Panc1 (cell line): ENCODE measurements at places on chromosomes 2 and 18. TPM values are rescaled to one million over a fixed set of nuclear protein-coding genes. Genes with fewer than 3 reads are reported as not detected.

KIAA2012 gene
- total RNA-seq: not detected

- H3K4me3 ChIP-seq: peak overlapping the region; percentile 93
- H3K4me1 ChIP-seq: peaks cover 11% of the 10 kb centered on the region
- peak; percentile 12 for DNase-seq
- no peaks in the 10 kb centered on the region for H3K27me3 ChIP-seq
Observed at GRCh38 chr18:35971661-35972196, 750 bp upstream of the RMP24 start.

DNA sequence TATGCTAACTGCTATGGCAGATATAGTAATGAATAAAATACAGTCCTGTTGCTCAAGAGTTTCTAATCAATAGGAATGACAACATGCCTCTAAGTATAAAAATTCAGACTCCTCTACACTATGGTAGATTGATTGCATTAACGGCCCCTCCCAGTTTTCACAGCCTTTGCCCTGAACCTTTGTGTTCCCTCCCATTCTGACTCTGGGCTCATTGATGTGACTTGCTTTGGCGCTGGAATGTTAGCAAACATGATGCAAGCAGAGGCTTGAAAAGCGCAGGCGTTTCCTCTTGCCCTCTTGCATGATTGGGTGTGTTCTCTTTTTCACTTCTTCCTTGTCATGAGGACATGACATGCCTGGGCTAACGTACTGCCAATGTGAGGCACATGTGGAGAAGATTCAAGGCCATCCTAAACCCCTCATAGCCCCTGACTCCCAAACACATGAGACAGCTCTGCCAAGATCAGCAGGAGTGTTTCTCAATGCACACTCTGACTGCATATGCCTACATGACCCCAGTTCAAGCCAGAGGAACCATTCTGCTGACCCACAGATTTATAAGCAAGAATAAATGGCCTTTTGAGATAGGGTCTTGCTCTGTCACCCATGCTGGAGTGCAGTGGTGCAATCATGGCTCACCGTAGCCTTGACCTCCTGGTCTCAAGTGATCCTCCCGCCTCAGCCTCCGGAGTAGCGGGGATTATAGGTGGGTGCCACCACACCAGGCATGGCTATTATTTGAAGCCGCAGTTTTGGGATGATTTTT, 49.7 kb upstream of the CD28 start:
- H3K27ac ChIP-seq: no peak overlapping the region
- no peaks in the 10 kb centered on the region for H3K27me3 ChIP-seq
- no peaks in the 10 kb centered on the region for H3K4me1 ChIP-seq
- no peak overlapping the region for H3K4me3 ChIP-seq
- H3K36me3 ChIP-seq: no peaks in the 10 kb centered on the region

THSD7B gene
- not detected for total RNA-seq

DNA sequence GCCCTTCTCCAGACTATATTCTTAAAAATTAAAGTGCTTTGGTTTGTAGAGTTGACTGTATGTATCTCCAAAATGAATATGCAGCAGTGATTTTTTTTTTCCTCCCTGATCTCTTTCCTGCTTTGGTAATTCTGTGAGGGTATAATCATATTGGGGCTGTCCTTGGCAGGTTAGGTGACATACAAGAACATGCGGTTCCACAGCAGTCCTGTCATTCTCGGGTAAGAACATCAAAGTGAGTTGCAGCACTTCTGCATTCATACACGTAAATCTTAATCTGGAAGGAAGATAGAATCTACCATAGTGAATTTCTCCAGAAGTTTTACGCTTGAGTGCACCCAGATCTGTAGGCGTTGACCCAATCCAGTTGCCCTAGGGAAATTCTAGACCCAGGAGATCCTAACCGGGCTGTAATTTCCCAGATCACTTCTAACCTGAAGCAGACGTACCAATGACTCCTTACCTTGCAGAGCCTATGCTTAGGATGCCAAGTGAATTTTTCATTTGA, 109.4 kb downstream of the PRPF40A start:
- H3K4me3 ChIP-seq: no peak overlapping the region
- H3K36me3 ChIP-seq: no peaks in the 10 kb centered on the region
- no peaks in the 10 kb centered on the region for H3K4me1 ChIP-seq

DNA sequence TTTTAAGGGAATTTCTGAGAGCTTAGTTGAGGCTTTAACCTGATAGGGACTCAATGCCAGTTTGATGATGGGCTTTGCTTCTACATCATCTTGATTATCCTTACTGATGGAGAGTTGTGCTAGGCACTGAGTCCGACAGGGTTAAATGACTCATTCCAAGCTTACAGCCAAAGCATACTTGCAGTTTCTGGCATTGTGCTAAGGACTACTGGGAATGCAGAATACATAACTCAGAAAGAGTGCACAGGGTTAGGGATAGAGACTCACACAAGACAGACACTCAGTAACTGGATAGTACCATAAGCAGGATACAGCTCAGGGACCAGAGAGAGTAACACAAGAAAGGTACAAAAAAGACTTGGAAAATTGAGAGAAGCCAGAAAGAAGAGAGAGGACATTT, 94.1 kb upstream of the SLC14A2 start:
- no peaks in the 10 kb centered on the region for H3K36me3 ChIP-seq
- H3K4me1 ChIP-seq: no peaks in the 10 kb centered on the region
- H3K27ac ChIP-seq: no peak overlapping the region
- H3K4me3 ChIP-seq: no peak overlapping the region

DNA sequence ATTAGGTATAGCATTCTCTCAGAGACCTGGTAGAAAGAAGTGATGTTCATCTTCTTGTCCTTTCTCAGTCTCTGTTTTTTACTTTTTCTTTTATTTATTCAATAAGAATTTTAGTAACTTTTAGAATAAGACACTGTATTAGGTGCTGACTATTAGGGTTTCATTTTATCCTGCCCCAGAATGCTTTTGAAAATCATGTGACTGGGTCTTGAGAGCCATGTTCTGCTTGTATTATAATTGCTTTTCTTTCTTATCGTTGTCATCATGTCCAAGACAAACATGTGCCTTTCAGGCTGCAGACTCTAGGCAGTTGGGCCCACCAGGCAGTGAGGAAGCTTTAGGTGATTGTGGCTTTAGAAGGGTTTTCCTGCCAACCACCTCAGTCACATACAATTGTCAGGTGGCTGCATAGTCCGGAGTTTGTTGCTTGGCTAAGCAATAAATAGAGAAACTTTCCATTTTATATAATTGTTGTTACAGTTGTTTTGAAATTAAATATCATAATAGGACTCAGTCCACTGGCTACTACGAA, 15.1 kb downstream of the GRHL1 start:
- no peak overlapping the region for H3K4me3 ChIP-seq
- no peak for DNase-seq
- no peak overlapping the region for H3K27ac ChIP-seq
- H3K27me3 ChIP-seq: no peaks in the 10 kb centered on the region

DTNA gene
- total RNA-seq: 0.77 TPM

DNA sequence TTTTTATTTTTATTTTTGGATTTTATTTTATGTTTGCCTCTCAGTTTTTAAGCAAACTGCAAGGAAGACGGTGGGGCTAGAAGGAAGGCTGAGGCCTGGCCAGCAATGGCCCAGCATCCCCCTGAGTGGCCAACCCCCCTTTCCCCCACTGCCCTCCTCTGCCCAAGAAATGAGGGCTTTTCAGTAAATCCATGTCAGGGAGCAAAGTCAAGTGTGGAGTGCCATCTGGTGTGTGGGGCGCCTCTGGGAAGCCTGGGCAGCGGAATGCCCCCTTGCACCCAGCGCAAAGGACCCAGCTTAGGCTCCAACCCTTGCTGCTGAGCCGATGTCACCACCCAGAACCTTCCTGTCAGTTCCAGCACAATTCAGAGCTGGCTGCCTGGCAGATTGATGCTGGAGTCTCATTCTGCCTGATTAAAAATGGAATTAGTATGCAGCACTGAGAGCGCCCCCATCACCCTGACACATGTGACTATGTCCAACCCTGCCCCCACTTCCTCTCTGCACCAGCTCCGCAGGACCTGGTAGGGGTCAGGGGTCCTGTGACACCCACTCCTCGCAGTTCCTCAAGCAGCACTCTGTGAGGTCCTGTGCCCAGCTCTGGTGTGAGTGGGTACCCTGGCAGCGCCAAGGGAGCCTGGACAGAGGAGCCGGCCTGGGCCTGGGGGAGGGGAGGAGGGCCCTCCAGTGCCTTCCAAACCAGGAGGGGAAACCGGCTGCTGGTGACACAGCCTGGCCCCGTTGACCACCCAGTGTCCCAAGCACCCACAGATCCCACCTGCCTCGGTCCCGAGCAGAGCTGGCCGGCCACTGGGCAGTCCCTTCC, 9.2 kb upstream of the ALPP start:
- no peaks in the 10 kb centered on the region for H3K27me3 ChIP-seq
- H3K27ac ChIP-seq: peak overlapping the region; percentile 45; the same call in 1 of the 2 replicates
- no peak overlapping the region for H3K4me3 ChIP-seq
- peaks cover 12% of the 10 kb centered on the region for H3K4me1 ChIP-seq

GRCh38 chr2:206920951-206921350, 18.4 kb upstream of the CPO start:
- H3K27me3 ChIP-seq: no peaks in the 10 kb centered on the region
- no peak for DNase-seq
- H3K4me3 ChIP-seq: no peak overlapping the region
- no peaks in the 10 kb centered on the region for H3K36me3 ChIP-seq
- H3K27ac ChIP-seq: no peak overlapping the region

DNA sequence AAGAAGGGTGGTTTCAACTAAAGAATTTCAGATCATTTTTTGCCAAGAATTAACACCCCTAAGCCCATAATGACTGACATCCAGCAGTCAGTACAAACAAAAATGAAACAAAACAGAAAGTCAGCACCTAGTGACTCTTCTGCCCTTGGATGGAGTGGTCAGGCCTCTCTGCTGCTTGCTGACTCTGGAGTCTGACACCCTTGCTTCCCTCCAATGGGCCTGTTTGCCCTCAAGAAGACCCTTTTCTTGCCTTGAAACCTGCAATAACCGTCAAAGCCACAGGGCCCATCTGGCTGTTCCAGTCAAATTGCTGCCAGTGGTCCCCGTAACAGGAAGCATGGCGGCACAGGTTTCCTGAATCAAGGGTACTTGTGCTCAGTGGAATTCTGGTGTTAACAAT, 27.2 kb upstream of the CYTIP start:
- no peaks in the 10 kb centered on the region; the same call in 1 of the 2 replicates for H3K36me3 ChIP-seq
- H3K27ac ChIP-seq: no peak overlapping the region
- H3K27me3 ChIP-seq: no peaks in the 10 kb centered on the region
- no peak overlapping the region for H3K4me3 ChIP-seq
- DNase-seq: no peak
- no peaks in the 10 kb centered on the region for H3K4me1 ChIP-seq

DNA sequence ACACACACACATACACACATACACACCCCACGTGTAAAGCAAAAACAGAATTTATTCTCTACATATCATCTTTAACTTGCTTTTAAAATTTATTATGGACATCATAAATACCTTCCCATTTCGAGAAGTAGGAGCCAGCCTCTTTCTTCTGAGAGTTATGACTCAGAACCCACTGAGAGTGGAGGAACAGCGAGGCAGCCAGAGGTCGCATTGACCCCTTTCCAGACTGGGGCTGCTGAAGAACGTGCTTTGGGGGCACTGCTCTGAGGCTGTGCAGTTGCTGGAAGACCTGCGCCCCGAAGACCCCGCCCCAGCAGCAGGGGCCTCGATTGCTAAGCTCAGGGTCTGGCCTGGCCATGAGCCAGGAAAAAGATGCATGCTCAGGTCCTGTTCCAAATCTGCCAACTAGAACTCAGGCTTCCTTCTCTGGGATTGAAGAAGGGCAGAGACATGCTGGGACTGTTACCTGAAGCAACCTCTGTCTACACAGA, 133.8 kb upstream of the TWIST2 start:
- no peaks in the 10 kb centered on the region for H3K27me3 ChIP-seq
- H3K4me3 ChIP-seq: no peak overlapping the region
- no peaks in the 10 kb centered on the region for H3K4me1 ChIP-seq
- H3K36me3 ChIP-seq: no peaks in the 10 kb centered on the region

DNA sequence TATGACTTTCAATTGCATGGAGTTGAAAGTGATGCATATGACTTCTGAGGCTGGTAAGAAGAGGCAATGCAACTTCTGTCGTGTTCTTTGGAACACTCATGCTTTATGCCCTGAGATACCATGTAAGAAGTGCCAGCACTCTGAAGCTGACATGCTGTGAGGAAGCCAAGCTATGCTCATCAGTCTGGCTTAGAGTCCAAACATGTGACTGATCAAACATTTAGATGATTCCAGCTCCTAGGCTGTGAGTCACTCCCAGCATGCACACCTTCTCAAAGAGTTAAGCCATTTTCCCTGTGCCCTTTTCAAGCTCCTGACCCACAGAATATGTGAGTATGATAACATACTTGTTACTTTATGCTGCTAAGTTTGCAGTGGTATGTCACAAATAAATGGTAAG, 15.8 kb upstream of the VRK2 start:
- H3K27me3 ChIP-seq: no peaks in the 10 kb centered on the region; the same call in 1 of the 2 replicates
- no peaks in the 10 kb centered on the region for H3K36me3 ChIP-seq
- no peaks in the 10 kb centered on the region for H3K4me1 ChIP-seq
- no peak for DNase-seq
- H3K27ac ChIP-seq: no peak overlapping the region

- no peaks in the 10 kb centered on the region for H3K4me1 ChIP-seq
- H3K27me3 ChIP-seq: no peaks in the 10 kb centered on the region
- no peak for DNase-seq
- H3K27ac ChIP-seq: no peak overlapping the region
Observed at GRCh38 chr18:68734308-68734707, 19.4 kb upstream of the TMX3 start.

DNA sequence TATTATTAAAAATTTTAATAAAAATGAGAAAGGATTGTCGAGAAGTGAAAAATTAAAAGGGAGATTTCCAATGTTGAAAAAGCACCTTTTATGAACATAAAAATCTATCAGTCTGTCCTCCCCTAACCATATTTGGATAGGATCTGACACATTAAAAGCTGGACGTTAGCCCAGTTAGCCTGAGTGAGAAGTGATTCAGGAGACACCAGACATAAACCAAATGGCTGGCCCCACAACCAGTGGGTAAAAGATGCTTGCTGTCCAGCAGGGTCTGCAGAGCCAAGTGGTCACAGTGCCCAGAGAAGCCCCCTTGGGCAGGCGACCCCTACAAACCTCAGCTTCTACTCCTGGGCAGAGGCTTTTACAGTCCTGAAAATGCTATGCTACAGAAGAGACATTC, 253.8 kb upstream of the LYPD1 start:
- no peaks in the 10 kb centered on the region for H3K27me3 ChIP-seq
- no peak overlapping the region for H3K4me3 ChIP-seq
- H3K4me1 ChIP-seq: no peaks in the 10 kb centered on the region
- DNase-seq: no peak

- no peak overlapping the region for H3K27ac ChIP-seq
- H3K27me3 ChIP-seq: no peaks in the 10 kb centered on the region
- H3K4me3 ChIP-seq: no peak overlapping the region
- no peaks in the 10 kb centered on the region for H3K4me1 ChIP-seq
- no peak for DNase-seq
- no peaks in the 10 kb centered on the region for H3K36me3 ChIP-seq
Observed at GRCh38 chr2:179351057-179351456, 86.4 kb upstream of the SESTD1 start.

- peaks cover 6% of the 10 kb centered on the region for H3K4me1 ChIP-seq
- H3K27ac ChIP-seq: no peak overlapping the region
Observed at GRCh38 chr2:240894836-240895558, 959 bp downstream of the MAB21L4 start.

IL1F10 gene
- not detected for total RNA-seq
